ENCODE measurements at places on chromosomes 16 and 17.

DNA sequence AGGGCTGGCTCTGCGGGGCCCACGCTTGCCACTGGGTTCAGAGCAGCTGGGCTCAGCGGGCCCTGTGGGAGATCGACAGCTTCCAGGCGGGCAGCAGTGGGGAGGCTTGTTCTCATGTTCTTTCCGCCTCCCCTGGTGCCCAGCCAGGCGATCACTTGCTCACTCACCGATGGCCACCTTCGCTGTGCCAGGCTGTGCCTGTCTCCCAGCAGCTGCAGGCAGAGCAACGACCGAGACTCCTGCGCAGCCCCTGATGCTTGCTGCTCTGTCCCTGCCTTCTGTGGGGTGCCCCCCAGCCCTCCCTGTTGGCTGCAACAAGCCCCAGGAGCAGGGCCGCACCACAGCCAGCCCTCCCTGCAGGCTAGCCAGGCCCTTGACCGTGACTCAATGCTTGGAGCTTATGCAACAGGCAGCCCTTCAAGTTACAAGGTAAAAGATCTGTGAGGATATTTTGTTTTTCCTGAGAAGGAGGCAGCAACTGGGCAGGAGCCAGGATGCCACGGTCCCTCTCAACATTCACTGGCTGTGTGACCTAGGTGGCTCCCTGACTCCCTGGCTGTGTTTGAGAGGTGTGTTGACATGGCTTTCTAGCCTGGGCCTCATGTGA, 9.6 kb upstream of the SPNS2 start:
- no peak for DNase-seq

DNA sequence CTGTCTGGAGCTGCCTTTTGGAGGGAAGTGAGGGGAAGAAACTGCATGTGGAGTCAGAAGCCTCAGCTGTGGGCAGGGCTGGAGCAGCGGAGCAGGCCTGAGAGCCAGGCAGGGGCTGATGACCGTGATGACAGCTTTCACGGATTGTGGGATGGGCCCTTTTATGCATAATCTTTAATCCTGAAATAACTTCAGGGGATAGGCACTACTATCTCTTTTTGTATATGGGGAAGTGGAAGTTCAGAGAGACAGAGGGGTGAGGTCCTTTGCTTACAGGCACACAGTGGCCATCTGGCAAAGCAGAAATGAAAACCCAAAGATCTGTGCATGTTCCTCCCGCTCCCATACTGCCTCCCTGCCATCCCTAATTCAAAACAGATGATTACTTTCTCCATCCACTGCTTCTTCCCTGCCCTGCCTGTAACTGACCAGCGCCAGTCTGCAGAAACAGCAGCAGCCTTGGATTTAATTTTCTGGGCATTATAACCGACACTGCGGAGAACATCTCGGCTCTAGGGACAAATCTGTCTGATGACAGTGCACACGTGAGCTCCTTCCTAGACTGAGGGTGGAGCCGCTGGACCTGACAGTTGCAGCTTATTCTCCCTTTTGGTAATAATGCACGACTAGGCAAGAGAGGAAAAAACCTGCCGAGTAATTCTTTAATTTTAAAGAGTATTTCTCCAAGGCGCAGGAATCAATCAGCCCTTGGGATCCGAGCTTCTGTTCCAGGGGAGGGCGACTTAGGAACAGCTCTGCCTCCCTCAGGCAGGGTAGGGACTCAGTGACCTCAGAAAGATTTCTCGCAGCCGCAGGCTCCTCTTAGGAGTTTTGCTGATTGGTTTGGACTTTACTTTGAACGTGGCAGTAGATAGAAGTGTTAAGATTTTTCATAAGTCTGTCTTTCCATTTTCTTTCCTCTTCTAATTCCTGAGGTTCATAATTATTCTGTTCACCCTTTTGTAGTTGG, 95.4 kb downstream of the UTP18 start:
- no peak for DNase-seq

GRCh38 chr16:25030420-25031131, 15.4 kb upstream of the ARHGAP17 start:
- no peak for DNase-seq

DNA sequence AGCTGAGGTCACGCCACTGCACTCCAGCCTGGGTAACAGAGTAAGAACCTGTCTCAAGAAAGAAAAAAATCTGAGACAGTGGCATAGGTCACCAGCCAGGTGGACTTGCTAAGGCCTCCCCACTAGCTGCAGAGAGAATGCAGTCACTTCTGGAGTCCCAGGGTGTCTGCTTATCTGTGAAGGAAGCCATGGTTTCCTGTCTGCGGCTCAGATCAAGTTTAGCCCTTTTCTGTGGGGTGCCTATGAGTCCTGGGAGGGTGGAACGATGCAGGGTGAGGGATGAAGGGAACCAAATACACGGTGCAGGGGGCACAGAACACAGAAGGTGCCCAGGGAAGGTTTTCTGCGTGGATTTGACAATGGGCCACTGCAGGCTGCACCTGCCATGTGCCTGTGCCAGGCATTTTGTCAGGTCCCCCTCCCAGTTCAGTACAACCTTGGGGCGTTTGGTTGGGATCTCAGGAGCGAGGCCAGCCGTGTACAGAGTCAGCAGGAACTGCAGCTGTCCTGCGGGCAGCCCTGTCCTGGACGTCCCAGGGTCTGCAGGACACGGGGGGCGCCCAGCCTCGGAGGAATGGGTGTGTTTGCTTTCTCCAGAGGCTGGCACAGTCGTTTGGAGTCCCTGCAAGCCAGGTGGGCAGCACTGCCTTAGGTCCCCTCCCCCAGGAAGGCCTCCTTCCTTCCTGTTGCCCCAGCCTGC, 41.8 kb downstream of the RAB11FIP4 start:
- DNase-seq, result no peak

GRCh38 chr17:2695961-2696760, 15.4 kb downstream of the CLUH start:
- no peak for DNase-seq

DNA sequence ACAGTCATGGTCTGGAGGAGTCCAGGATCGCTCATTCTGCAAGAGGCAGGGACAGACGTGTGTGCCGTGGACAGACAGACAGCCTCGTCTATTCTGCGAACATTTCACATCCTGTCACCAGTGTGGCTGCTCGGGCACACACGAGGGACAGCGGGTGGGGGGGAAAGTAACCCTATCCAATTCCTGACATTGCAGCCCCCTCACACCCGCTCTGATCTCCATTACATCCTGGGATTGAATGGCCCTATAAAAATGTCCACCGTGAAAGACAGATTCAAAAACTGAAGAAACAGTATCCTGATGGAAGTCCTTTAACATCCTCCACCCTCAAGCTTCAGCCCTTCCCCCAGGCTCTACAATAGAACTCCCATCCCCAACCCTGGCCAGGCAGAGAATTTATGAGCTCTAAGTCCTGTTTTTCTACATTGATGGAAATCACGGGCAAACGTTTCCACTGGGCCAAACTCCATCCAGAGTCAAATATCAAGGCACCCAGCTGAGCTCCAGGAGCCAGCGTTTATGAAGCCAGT, 39.4 kb downstream of the HS3ST3A1 start:
- no peak for DNase-seq

Data from activated naive CD4-positive, alpha-beta T cell treated with anti-CD3 and anti-CD28 coated beads, Interleukin-2, amount 50 U/mL, for 72 hours (primary cell).